Stimulated activated CD4-positive, alpha-beta T cell treated with anti-CD3 and anti-CD28 coated beads, Interleukin-1b, Interleukin-23, amount 100 ng/mL, for 1 hour (primary cell): ENCODE measurements at places on chromosomes 2 and 18.

- no peak for DNase-seq
Measured at GRCh38 chr2:46048693-46049092, 248.5 kb upstream of the EPAS1 start.

- DNase-seq = no peak
Measured at GRCh38 chr2:198040835-198041234, 236.4 kb downstream of the PLCL1 start.

- DNase-seq = no peak
Measured at GRCh38 chr18:48375150-48375800, 33.9 kb downstream of the ZBTB7C start.

DNA sequence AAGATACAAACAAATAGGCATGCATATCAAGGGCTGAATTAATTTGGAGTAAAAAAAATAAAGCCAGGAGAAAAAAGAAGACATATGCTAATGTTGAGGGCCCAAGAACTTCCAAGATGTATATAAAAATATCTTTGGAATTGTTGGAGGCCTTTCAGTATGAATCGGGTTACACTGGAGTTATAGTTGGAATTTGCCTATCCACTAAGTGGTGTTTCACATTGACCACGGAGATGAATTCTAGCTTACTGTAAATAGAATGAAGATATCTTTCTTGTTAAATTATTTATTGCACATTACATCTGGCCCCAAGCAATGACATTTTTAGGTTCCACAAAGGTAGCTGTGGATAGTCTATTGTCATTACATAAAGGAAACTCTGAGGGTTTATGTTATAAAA is 38.5 kb upstream of the TRIB2 start:
- no peak for DNase-seq

- DNase-seq = no peak
Measured at GRCh38 chr2:98664323-98664722, 55.9 kb downstream of the UNC50 start.
